Temporal lobe (tissue), 4 donors: ENCODE measurements at places on chromosomes 1 and 21. TPM values are rescaled to one million over a fixed set of nuclear protein-coding genes. Genes with fewer than 3 reads are reported as not detected.

Gene CLIC6
- total RNA-seq: 0.25 TPM

Gene FAM151A
- not detected for total RNA-seq

Gene ANGPTL1
- total RNA-seq: 4.7 TPM

Gene TNFRSF18
- total RNA-seq: not detected

Gene PRKAA2
- 29.5 TPM for total RNA-seq

Gene SIKE1
- total RNA-seq: 64.2 TPM

Gene TDRD5
- 1.2 TPM for total RNA-seq

Gene CD1B
- total RNA-seq: not detected

Gene TCHHL1
- total RNA-seq: not detected

Gene ASPM
- total RNA-seq: 6.1 TPM

Gene GJA9
- not detected for total RNA-seq

Gene ARHGEF16
- 0.25 TPM for total RNA-seq

Gene CRNN
- not detected for total RNA-seq

Gene VWA1
- 6.4 TPM for total RNA-seq

Gene PCAT6
- total RNA-seq: not detected

Gene HSPB7
- total RNA-seq: not detected
